ENCODE measurements at places on chromosomes 16 and 17.
A peak's percentile ranks its signal among the peaks of the same experiment; 100 is the strongest.

DNA sequence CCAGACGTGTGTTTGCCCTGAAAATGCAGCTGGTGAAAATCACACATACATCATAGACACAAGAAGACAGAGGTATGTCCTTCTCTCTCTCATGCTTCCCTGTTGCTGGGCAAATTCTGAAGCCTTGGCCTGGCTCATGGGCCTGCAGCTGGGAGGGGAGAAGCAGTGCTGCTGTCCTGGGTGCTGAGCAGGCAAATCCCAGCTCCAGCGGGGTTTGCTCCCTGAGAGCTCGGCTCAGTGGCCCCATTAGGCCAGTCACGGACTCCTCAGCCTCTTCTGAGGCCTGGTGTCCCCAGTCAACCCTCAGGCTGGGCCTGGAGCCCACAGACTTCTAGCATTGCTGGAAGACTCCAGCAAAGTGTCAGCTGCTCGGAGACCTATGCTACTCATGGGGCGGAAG is 11.7 kb downstream of the RHBDL3 start:
- no peak for DNase-seq

- DNase-seq: no peak
Observed at GRCh38 chr16:81796035-81796434, 16.9 kb downstream of the PLCG2 start.

DNA sequence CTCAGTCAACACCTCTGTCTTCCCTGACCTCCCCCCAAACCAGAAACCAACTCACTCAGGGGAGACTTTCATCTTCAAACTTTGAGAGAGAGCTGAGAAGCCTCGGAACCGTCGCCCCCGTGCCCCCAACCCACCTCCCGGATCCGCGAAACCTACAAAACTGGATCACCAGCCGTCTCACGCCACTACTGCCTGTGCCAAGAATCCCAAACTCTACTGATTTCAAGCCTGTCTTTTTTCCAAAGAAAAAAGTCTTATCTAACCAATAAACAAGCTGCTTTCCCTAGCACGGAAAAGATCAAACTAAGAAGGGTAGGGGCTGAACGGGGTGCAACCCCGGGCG is 2.0 kb downstream of the AXIN2 start:
- DNase-seq: no peak

GRCh38 chr17:58019039-58019438 is 12.0 kb upstream of the SRSF1 start:
- no peak for DNase-seq

- no peak for DNase-seq
Observed at GRCh38 chr16:4220358-4220757, 21.5 kb downstream of the SRL start.

GRCh38 chr17:32161506-32162365 is 19.4 kb downstream of the RHOT1 start:
- DNase-seq: no peak

GRCh38 chr17:47850692-47851573 is at the start of gene SP6:
TSS of gene SP6 (minus strand) at chr17:47851163. CDS start at chr17:47848429, 2,734 bp downstream.
- DNase-seq: no peak

- no peak for DNase-seq
Observed at GRCh38 chr16:66318505-66318904, 48.0 kb upstream of the CDH5 start.

- no peak for DNase-seq
Observed at GRCh38 chr17:50482110-50482509, 3.5 kb downstream of the RSAD1 start.

DNA sequence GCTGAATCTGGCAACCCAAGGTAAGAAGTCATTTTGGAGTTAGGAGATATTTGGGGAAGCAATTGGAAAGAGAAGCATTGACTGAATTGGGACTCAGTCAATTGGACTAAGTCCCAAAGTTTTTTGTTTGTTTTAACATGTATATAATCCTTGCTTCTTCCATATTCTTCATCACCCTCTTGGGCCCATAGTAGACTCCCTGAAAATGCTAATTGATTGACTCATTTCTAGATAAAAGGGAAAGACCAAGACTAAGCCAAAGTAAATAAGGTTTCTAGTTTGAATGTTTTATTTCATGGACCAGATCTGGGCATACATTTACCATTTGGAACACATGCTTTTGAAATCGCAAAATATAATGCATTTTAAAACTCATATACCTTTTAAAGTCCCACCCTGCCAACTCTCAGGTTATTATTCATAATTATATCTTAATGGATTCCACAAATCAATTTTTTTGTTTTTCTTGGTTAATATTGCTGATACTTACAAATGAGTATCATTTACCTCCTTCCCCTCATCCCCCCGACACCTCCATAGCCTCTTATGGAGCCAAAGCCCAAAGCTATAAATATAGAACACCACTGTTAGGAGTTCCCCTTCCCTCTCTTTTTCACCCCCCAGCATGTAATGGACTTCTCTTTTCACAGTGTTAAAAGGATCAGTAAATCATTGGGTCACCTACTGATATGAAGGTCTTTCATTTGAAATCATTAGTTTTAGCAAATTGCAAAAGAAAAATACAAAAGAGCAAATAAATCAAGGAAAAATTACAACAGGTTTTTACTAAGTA is 674.0 kb upstream of the SOX9 start:
- no peak for DNase-seq

GRCh38 chr16:6008670-6009069 is 911.1 kb upstream of the EEF2KMT start:
- DNase-seq: no peak

GRCh38 chr17:8489841-8490240 is 54.2 kb downstream of the NDEL1 start:
- DNase-seq: no peak

GRCh38 chr16:10333321-10334032 is 52.4 kb upstream of the ATF7IP2 start:
- DNase-seq: no peak

DNA sequence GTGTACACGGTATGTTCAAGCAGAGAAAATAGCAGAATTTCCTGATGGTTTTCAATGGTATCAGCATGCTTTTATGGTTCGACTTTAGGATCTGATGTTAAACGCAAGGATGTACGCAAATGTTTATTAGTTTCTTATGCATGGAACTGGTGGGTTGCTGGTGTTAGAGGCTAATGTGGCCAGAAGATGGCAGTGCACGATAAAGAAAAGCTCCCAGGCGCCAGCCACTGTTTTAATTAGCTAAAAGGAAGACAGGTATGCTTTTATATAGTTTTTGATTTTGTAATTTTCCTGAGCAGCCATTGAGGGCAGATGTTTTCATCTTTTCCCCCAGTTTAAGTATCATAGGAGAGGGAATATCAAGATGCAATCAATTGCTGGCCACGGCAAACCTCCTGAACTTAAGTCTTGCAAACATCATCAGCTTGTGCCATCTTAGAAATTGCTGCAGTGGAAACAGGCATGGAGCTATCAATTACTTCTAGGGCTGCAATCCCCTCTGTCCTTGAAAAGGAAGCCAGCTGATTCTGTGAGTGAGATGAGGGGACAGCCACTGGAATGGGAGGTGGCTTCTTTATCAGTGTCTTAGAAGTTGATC is 648.5 kb upstream of the RBFOX1 start:
- no peak for DNase-seq

GRCh38 chr17:20216154-20216815 is 207.1 kb downstream of the SPECC1 start:
- no peak for DNase-seq

GRCh38 chr17:72079700-72080099 is 41.1 kb upstream of the SOX9 start:
- no peak for DNase-seq

- no peak for DNase-seq
Observed at GRCh38 chr17:80604009-80604669, 59.5 kb downstream of the RPTOR start.

DNA sequence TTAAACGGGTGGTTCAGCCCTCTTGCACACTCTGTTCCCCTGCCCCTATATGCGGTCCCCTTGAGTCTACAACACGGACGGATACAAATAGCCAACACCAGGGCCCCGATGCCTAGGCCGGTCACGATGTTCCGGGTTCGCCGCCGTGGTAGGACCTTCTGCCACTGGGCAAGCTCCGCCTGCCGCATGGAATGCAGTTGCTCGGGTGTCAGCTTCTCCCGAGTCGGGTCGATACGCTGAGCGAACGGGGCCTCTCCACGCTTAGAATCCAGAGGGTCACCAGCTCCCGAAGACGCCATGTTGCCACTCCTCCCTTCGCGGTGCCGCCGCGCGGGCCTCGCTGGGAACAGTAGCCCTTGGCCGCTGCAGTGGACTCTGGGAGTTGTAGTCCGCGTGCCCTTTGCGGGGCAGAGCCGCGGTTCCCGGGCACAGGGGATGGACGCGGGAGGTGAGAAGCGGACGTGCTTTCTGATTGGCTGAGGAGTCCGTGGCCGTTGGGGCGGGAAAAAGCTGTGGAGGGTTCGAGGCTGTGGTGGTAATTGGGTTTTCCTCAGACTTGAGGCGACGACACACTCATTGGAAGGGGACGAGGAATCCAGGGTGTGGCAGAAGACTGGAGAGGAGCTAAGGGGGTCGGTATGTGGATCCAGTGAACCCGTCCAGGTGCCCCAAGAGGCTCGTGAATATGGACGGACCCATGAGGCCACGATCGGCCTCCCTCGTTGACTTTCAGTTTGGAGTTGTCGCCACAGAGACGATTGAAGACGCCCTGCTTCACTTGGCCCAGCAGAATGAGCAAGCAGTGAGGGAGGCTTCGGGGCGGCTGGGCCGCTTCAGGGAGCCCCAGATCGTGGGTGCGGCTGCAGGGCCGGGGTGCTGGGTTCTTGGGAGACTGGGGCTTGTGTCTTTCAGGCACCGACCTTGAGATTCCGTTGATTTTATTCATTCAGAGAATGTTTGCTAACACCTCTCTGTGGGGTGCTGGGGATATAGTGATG is at the start of the genes CNTD1 and COA3:
TSS of gene CNTD1 (plus strand) at position 479 of the 998 bp plus-strand sequence. CDS start at position 686, 207 bp downstream.
TSS of gene COA3 (minus strand) at position 322 of the 998 bp plus-strand sequence. CDS start at position 299, 23 bp downstream.
- peak; percentile 80 for DNase-seq

DNA sequence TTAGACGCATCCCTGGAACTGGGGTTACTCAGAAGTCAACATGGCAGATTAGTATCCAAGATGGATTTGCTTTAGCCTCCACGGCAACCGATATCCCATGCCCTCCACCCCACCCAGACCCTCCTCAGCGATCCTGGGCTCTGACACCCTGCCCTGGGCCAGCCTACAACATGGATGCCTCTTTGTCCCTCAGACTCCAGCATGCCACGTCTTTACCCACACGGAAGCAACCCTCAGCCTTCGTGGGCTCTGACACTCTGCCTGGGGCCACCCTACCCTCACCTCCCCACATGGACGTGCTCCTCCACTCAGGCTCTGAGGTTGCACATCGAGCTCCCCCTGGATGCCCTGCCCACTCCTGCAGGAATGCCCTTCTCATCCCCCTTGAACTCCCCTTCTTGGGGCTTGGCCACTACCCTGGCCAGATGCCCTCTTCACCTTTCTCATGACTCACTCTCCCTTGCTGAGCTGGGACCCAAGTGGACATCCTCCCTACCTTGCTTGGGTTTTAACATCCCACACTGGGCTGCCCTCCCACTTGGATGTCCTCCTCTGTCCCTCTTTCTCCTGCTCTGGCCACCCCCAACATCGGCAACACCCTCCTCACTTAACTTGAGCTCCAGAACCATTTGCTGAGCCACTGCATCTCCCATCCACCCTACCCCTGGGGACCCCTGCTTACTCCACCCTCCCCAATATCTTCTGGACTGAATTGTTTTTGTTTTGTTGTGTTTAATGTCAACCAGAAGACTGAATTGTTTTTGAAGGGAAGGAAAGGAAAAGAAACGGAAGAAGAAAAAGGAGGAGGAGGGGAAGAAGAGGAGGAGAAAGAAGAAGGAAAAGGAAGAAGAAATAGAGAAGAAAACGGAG is 18.3 kb upstream of the TMEM92 start:
- no peak for DNase-seq

DNA sequence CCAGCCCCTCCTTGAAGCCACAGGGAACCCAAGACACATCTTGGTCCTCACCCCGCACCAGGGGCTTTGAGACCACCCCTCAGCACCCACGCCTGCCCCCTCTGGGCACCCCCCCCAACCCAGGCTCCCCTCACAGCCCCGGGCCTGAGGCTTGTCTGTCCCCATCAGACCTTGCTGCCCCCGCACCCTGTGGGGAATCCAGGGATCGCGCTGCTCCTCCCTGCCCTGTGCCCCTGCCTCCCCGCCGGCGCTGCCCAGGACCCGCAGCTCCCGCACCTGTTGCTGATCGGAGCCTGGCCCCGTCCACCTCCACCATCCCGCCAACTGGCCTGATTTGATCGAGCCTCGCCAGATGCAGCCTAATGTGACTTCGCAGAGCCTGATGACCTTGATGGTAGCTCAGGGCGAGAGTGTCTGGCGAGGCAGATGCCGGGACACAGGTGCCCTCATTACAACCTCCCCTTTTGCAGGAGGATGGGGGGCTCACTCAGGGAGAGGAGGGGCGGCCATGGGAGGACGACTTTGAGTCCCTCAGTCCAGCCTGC is 29.0 kb downstream of the SLC25A10 start:
- no peak for DNase-seq

DNA sequence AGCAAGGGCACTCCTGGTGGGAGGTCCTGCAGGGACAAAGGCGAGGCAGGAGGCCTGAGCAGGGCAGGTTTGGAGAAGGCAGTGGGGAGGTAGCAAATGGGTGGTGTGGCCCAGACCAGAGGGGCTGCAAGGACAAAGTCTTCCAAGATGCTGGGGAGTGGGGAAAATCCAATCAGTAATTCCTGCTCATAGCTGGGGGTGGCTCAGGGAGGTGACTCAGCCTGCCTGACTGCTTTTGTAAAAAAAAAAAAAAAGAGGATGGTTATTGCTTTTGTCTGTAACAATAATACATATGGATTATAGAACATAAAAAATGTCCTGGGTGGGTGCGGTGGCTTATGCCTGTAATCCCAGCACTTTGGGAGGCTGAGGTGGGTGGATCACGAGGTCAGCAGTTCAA is 5.2 kb downstream of the IL34 start:
- no peak for DNase-seq

- no peak for DNase-seq
Observed at GRCh38 chr17:77507111-77507885, 366.5 kb downstream of the SEC14L1 start.

DNA sequence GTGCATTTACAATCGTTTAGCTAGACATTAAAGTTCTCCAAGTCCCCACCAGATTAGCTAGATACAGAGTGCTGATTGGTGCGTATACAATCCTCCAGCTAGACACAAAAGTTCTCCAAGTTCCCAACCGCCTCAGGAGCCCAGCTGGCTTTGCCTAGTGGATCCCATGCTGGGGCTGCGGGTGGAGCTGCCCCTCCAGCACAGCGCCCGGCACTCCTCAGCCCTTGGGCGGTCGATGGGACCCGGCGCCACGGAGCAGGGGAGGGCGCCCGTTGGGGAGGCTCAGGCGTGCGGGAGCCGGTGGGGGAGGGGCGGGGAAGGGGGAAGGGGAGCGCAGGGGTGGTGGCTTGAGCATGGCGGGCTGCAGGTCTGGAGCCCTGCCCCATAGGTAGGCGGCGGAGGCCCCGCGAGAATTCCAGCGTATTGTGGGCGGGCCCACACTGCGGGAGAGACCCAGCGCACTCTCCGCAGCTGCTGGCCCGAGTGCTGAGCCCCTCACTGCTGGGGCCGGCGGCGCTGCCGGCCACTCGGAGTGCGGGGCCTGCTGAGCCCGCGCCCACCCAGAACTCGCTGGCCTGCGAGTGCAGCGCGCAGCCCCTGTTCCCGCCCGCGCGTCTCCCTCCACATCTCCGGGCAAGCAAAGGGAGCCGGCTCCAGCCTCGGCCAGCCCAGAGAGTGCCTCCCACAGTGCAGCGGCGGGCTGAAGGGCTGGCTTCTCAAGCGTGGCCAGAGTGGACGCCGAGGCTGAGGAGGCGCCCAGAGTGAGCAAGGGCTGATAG is 907.5 kb downstream of the CDH8 start:
- no peak for DNase-seq

Data from left renal cortex interstitium (tissue), 4 donors.